ENCODE measurements at places on chromosomes 5 and 9.

DNA sequence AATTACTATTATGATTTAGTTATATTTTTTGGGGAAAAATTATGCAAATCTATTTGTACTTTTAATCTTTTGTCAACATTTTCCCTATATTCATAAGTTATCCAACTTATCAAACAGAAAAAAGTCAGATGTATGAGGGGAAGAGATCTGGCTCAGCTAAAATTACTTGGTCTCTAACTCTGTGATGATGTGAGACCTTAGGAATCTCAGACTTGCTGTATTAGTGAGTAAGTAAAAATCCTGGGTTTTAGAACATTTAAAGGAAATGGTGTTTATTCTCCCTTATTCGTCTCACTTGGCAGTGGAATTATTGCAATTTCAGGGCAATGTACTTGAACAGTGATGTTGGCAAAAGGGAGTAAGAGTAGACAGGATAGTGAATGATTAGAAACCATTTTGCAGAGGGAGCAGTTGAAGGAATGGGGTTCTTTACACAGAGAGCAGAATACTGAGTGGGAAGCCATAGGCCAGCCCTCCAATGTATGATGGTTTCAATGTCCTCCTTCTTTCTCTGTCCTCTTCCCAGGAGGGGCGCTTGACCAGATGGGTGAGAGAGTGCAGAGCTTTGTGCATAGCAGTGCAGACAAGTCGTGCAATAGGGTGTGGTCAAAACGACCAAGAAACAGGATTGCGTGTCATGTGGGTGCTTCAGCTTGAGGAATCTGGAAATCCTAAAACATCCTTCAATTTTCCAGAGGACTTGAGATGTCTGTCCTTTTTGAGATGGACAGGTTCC is 91.7 kb downstream of the TENT4A start:
- no peak for DNase-seq

GRCh38 chr9:76916231-76916630 is 10.3 kb upstream of the PRUNE2 start:
- DNase-seq, result no peak

DNA sequence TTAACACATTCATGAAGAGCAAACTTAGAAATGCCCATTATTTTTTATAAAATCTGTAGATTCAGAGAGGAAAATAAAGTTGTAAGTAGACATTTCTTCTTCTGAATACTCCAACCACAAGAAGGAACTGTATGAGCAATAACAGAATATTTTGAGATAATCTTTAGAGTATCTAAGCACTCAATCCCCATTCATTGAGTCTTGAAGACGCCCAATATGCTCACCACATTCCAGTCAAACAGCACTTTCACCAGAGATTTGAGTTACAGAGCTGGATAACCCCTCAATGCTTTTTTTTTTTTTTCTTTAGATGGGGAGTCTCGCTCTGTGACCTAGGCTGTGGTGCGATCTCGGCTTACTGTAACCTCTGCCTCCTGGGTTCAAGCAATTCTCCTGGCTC is 14.7 kb upstream of the RIC1 start:
- no peak for DNase-seq

GRCh38 chr9:70058569-70059116 is 15.0 kb downstream of the MAMDC2 start:
- no peak for DNase-seq

DNA sequence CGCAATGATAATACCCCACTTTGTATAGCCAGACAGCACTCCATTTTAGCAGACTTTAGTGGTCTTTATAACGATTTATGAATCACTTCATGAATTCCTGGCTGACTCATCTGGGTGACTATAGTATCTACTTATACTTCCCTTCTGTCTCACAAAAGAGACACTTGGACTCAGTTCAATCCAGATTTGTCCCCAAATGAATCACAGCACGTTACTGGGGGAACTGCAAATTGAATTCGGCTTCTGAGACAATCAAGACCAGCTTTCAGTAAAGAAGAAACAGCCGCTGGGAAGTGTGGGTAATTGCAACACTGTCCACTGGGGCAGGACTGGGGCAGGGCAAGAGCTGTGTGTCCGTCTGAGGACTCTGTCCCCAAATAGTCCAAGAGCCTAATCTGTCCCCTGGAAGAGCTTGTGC is 337.3 kb upstream of the RFX3 start:
- no peak for DNase-seq

DNA sequence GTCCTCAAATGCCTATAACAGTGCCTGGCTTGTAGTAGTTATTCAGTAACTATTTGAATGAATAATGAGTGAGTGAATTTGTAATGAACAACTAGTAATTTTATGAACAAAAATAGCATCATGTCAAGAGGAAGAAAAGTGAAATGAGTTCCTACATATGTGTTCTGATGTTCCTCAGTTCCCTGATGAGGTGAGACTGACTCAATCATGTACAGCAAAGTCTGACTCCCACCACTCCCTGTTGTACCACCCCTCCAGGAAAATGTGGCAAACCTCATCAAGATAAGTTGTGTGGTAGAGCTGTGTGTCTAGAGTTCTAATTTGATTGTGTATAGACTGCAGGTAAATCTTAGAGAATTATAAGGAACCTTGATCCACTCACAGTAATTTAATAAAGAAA is 201.6 kb downstream of the GOLPH3 start:
- DNase-seq, result no peak

DNA sequence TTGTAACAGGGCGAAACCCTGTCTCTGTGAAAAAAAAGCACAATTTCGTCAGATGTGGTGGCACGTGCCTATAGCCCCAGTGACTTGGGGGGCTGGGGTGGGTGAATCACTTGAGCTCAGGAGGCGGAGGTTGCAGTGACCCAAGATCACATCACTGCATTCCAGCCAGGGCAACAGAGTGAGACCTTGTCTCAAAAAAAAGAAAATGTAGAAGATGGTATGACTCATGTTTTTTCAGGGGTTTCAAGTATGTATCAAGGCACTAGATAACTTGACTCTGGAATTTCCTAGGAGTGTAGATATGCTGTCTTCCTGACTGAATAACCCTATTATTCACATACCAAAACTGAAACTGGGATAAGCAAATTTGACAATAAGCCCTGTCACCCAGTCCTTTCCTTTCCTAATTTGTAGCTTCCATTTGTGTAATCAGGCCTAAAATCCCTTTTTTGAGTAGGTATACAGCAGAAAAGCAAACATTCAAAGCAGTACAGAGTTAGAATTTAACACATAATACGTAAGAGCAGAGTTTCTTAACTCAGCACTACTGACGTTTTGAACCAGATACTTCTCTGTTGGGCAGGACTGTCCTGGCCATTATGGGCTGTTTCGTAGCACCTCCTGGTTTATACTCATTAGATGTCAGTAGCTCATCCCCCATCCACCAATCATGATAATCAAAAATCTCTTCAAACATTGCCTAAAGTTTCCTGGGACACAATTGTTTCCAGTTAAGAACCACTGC is 17.3 kb upstream of the ANKRD18B start:
- no peak for DNase-seq

DNA sequence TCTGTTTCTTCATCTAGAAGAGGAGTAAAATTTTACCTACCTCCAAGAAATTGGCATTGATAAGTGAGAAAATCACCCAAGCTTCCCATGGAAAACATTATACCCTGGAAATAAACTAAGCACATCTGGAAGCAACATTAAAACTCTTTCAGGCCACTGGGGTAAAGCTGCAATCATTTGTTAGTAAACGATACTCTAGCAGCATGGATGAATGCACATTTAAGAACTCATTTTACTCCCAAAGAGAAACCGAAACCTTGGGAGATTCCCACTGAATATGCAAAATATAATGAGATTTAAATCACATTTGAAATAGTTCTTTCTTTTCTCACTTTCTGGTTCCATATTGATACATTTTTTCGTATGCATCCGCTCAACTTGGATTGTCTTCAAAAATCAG is 467.5 kb downstream of the EFNA5 start:
- no peak for DNase-seq

- DNase-seq, result no peak
Measured at GRCh38 chr5:171640480-171640879, 145.1 kb upstream of the SMIM23 start.
